ENCODE measurements at places on chromosomes 2 and 18.

GRCh38 chr2:79573895-79574674 lies 61.2 kb downstream of the CTNNA2 start:
- DNase-seq = no peak

DNA sequence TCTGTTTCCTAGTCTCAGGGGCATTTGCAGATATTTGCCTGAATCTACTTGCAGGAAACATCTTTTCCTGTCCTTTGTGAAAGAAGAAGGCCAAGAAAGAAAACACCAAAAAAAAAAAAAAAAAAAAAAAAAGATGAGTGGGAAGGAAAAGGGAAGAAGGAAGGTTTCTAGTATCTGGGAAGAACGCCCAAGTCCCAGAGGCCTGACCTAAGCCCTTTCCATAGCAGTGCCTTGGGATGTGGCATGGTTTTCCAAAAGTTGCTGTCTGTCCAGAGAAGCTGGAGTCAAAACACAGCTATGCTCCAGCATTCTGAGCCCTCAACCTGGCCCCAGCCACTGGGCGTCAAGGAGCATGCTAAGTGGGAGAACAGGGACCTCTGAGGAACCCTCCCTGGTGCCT lies 123.5 kb downstream of the INHBB start:
- DNase-seq = no peak

GRCh38 chr2:10359246-10359645 lies 56.5 kb downstream of the HPCAL1 start:
- DNase-seq = no peak

- no peak for DNase-seq
Observed at GRCh38 chr2:222594679-222595078, 61.2 kb downstream of the FARSB start.

GRCh38 chr2:85886590-85886989 lies 2.2 kb downstream of the ST3GAL5 start:
- DNase-seq = peak; percentile 29

GRCh38 chr2:192313773-192314172 lies 119.0 kb upstream of the TMEFF2 start:
- DNase-seq = no peak

DNA sequence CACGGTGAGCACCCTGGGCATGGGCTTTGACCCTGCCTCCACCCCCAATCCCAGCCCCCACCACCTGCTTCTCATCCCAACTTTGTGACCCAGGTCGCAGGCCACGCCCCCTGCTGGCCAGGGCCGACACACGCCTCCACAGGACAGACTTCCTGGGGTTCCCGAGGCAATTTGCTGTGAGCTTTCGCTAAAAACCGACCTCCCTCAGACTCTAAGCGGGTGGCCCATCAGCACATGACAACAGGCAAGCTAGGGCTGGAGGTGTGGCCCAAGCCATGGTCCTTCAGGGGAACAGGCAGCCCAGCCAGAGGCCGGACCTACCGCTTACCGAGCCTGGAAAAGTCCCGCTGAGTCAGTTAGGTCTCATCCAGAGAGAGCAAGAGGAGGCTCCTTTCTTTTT lies 31.9 kb downstream of the C1QL2 start:
- DNase-seq = peak; percentile 6

GRCh38 chr2:179861416-179862067 lies at the start of gene ZNF385B:
ZNF385B (minus strand) TSS chr2:179861612.
- DNase-seq = no peak

GRCh38 chr2:1692342-1692741 lies 52.0 kb downstream of the PXDN start:
- no peak for DNase-seq

DNA sequence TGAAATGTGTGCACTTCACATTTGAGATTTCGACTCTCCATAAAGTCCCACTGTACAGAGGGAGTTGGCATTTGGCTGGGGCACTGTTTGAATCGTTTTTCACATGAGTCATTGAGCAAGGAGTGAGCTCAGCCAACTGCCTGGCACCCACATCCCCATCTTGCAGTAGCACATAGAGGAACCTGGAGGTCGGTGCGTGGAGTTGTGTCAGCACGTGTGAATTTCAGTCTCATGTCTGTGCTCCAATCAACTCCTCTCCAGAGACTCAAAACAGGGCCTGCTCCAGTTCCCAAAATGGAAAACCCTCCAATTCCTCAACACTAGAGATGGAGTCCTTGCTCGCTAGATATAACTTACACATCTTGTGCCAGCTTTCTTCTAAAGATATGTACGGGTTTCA lies 126.8 kb upstream of the CAPN13 start:
- no peak for DNase-seq

DNA sequence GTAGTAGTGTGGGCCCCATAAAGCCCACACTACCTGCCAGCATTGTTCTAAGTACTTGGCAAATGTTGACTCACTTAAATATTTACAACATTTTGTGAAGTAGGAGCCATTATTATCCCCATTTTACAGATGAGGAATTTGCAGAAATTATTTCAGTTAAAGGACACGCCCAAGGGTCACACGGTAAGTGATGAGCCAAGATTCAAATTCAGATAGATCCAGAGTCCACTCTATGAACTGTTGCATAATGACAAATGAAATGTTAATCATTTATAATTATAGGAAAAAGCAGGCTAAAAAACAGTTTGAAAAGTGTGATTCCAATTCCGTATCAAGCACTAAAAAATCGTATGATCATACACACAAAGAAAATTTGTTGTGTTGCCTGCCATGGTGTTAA lies 108.4 kb downstream of the MDH1 start:
- DNase-seq = no peak

GRCh38 chr2:109138449-109138848 lies 9.4 kb downstream of the SH3RF3 start:
- no peak for DNase-seq

GRCh38 chr18:33697498-33697897 lies 119.5 kb downstream of the ASXL3 start:
- DNase-seq = no peak

DNA sequence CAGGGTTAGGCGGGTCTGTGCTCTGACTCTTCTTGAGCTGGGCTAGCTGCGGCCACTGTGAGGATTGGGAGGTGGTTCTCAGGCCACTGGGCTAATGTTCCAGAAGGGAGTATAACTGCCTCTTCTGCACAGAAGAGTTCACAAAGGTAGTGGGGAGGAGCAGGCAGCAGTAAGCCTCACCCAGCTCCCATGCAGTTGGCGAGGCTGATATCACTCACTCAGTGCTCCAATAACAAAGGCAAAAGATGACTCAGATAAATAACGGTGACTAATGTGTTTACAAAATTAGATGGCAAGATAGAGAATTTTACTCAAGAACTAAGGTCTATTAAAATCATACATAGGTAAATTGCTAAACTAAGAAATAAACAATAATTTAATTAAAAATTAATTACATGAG lies 174.2 kb upstream of the TMEM200C start:
- DNase-seq = no peak

- no peak for DNase-seq
Observed at GRCh38 chr2:226427538-226428307, 371.9 kb downstream of the IRS1 start.

DNA sequence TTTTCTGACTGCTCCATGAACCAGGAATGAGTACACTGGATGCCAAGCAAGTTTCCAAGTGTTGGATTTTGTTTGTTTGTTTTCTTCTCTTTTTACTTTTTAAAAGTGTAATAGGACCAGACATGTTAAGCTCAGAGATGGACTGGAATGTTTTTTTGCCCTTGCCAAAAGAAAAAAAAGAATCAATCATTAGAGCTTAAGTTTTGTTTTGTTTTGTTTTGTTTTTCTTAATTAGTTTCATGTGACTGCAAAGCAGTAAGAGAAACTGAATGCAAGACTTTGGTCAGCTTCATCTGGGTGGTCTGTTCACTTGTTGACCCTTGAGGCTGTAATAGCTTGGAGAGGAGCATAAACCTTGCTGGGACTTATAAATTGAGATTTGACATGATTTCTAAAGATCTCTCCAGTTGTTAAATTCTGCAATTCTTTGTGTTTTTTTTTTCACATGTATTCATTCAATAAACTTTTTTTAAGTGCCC lies 42.4 kb upstream of the SLC1A4 start:
- no peak for DNase-seq

GRCh38 chr2:176182671-176183070 lies 5.8 kb upstream of the HOXD1 start:
- DNase-seq = no peak

DNA sequence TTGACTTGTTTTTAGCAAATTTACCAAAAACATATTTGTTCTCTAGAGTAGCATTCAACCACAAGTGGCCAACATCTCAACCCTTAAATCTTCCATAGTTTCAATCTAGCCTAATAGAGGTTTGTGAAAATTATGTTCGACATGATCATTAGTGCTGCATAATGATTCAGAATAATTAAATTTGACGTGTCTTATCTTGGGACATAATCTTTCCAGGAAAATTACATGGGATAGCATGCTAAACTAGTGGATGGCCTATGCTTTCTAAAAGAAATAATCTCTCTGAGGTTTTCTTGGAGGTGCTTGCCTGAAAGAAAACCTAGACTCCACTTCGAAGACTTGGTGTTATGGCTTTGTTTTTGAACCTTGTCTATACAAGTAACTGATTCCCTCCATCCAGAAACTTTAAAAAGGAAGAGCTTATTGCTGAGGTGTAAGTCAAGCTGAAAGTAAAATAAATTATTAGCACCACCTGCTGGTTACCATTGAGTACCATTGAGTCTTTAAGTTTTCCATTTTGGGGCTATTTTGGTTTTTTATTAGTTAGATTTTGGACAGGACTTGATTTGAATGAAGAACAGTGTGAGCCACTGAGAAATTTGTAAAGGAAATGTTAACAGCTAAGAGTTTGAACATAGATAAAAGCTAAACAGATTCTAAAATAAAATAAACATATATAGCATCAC lies 32.7 kb downstream of the COX7A2L start:
- no peak for DNase-seq

DNA sequence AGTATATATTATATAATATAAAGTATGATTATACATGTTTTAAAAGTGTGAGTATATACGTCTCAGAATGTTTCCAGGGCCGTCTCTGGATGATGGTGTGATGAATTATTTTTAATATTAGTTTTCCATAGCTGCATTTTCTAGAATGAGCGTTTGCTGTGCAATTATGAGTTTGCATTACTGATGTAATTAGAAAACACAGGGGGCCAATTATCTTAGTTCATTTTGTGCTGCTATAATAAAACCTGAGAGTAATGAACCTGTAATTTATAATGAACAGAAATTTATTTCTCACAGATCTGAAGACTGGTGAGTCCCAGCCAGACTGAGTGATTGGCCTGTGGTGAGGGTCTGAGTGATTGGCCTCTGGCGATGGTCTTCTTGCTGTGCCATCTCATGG lies 4.0 kb upstream of the HJURP start:
- DNase-seq = no peak

DNA sequence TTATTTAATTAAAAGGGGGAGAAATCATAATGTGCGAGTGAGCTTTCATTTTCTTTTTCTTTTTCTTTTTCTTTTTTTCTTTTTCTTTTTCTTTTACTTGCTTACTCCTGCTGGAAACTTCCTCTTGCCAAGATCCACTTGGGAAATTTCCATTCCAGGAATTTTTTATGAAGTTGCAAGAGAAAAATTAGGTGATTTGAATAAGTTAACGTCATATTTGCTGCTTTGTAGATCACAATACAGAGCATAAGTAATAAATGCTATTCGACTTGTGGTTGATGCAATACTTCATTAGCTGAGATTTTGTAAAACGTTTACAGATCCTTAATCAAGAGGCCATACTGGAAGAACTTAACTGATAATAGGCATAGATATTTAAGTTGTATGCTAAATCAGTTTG lies 354.7 kb upstream of the SMIM21 start:
- DNase-seq = no peak

DNA sequence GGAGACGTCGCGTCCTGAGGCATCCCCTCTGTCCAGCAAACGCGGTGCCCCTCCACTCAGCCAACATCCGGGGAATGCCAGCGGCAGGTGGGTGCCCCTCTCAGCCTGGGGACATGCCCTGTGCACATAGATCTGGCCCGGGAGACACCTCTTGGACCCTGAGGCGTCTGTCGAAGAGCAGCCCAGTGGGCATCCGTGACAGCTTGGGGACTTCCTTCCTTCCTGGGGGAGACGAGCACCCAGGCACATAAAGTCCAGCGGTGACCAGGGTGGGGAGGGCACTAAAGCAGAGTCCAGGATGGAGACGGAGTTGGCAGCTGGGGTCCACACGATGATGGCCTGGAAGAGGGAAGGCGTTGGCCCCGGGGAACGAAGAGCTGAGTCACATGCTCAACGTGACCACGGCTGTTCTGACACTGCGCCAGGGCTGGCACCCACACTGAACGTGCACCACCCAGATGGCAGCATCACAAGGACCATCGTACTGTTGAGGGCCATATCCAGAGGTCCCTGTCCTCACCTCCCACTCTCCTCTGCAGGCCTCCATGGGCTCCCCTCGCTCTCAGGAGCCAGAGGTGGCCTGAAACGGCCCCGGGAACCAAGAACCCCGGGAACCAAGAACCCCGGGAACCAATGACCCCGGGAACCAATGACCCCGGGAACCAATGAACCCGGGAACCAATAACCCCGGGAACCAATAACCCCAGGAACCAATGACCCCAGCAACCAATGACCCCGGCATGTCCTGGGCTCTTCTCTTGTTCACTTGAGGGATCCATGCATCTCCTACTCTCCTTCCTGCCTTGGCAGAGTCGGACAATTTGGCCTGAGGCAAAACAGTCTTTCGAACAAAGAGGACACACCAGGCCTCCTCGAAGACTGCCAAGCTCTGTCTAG lies 22.6 kb downstream of the HDAC4 start:
- DNase-seq = no peak

DNA sequence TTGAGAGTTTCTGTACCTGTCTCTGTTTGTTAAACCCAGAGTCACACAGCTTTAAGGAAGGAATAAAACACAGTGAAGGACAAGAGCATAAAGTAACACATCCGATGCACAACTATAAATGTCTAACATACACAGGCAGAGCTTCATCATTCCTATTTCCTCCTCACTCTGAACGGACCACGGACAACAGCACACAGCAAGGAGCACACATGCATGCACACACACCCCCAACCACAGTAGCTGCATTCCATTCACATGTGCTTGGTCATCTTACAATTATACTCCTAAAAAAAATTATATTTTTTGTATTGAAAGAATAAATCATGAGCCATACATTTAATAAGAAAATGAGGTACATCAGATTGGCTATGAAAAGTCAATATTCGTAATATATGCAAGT lies 58.3 kb downstream of the ID2 start:
- DNase-seq = no peak

- no peak for DNase-seq
Observed at GRCh38 chr2:21245565-21245964, 121.8 kb downstream of the TDRD15 start.

- DNase-seq = no peak
Observed at GRCh38 chr2:164662868-164663631, 41.8 kb upstream of the GRB14 start.

GRCh38 chr2:84057917-84058560 lies 401.0 kb downstream of the SUCLG1 start:
- DNase-seq = no peak

- DNase-seq = no peak
Observed at GRCh38 chr2:45687964-45688363, 36.5 kb downstream of the PRKCE start.
